GM23338 (cell line): ENCODE measurements at places on chromosomes 2 and 18. TPM values are rescaled to one million over a fixed set of nuclear protein-coding genes. Genes with fewer than 3 reads are reported as not detected.

LYPD6B gene
- total RNA-seq: 1.7 and 3.1 TPM in 2 replicates

CRYGB gene
- total RNA-seq: 1.9 TPM in 1 of 2 replicates, not detected in the other

SLC39A10 gene
- 261 and 263 TPM in 2 replicates for total RNA-seq

ADCY3 gene
- total RNA-seq: 30.1 and 32.4 TPM in 2 replicates

PLCD4 gene
- 0.80 TPM in 1 of 2 replicates, not detected in the other for total RNA-seq

- DNase-seq: no peak
- H3K4me1 ChIP-seq: no peaks in the 10 kb centered on the region
- H3K36me3 ChIP-seq: no peaks in the 10 kb centered on the region
Measured at GRCh38 chr2:109207176-109207575, 78.2 kb downstream of the SH3RF3 start.

- DNase-seq: no peak
- H3K27ac ChIP-seq: no peak overlapping the region
- peaks cover 14% of the 10 kb centered on the region; the same call in 1 of the 2 replicates for H3K4me1 ChIP-seq
- H3K36me3 ChIP-seq: no peaks in the 10 kb centered on the region
- no peaks in the 10 kb centered on the region for H3K27me3 ChIP-seq
Measured at GRCh38 chr18:54134053-54134452, 90.4 kb downstream of the MBD2 start.

DNA sequence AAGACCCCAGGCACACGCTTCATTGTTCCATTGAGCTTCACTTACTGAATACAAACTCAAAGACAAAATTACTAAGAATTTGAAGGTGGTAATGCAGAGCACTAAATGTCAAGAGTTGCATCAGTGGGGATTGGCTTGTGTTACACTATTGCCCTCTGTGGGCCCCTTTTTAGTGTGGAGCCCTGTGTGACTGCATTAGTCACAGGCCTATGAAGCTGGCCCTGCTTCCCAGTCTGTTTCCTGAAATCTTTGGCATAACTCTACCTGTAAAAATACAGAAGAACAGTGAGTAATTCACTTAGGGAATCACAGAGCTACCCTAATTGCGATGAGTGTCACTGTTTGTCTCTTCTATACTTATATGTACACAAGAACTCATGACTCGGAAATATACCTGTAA is 40.0 kb upstream of the STPG4 start:
- peaks cover 31% of the 10 kb centered on the region for H3K4me1 ChIP-seq
- no peak overlapping the region for H3K27ac ChIP-seq
- no peak for DNase-seq
- H3K4me3 ChIP-seq: no peak overlapping the region
- no peaks in the 10 kb centered on the region for H3K27me3 ChIP-seq

GRCh38 chr2:71727562-71727961 is 274.2 kb downstream of the DYSF start:
- no peaks in the 10 kb centered on the region for H3K27me3 ChIP-seq
- H3K36me3 ChIP-seq: no peaks in the 10 kb centered on the region
- H3K4me1 ChIP-seq: no peaks in the 10 kb centered on the region
- H3K27ac ChIP-seq: no peak overlapping the region
- no peak overlapping the region for H3K4me3 ChIP-seq
- DNase-seq: no peak

DNA sequence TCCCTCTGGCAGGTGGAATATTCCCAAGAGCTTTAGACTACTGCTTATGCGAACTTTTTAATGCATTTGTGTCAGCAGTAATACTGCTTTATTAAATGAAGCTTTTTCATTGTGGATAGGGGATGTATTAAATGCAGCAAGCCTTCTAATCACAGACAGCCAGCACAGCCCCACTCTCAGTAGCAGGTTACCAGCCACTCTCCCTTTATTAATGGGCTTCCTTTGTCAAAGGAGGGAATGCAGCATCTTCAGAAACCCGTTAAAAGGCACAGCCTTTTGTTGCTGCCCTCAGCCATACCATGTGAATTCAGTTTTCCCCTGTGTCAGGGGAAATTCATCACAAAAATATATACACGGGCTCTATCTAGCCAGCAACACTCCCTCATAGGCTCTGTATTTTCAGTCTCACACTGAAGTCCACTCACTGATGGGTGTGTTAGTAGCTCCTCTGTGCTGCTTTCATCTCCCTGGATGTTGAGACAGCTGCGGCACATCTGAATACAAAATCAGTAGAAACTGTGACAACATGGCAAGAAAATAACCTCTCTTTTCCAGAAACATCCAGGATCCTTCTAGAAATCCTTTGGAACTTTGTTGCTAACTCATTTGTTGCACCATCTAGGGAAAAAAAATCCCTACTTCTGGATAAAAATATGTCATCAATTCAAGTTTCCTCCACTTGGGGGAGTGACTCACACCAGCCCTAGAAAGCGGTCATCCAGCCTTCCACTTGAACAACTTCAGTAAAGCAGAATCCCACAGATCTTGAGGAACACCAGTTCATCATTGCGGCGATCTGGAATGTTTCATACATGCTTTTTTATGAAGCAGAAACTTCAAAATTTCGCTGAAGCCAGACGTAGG is 48.4 kb downstream of the LRRTM1 start:
- H3K4me3 ChIP-seq: no peak overlapping the region
- no peak overlapping the region for H3K27ac ChIP-seq
- DNase-seq: peak; percentile 76
- no peaks in the 10 kb centered on the region for H3K27me3 ChIP-seq
- H3K4me1 ChIP-seq: no peaks in the 10 kb centered on the region

GRCh38 chr2:216694082-216694825 is 1.1 kb downstream of the IGFBP5 start:
- peaks cover 50% of the 10 kb centered on the region for H3K27me3 ChIP-seq
- H3K36me3 ChIP-seq: no peaks in the 10 kb centered on the region
- H3K4me1 ChIP-seq: peaks cover 28% of the 10 kb centered on the region
- peak; percentile 84 for DNase-seq

GRCh38 chr2:207828361-207829057 is 58.8 kb upstream of the FZD5 start:
- H3K27ac ChIP-seq: 0 out of 2 replicates have a peak overlapping the region, but pooled peaks have one; percentile 19
- H3K36me3 ChIP-seq: no peaks in the 10 kb centered on the region
- no peak overlapping the region for H3K4me3 ChIP-seq
- DNase-seq: no peak
- H3K27me3 ChIP-seq: no peaks in the 10 kb centered on the region

- peaks cover 4% of the 10 kb centered on the region for H3K36me3 ChIP-seq
- DNase-seq: no peak
- peak overlapping the region; percentile 78; the same call in 1 of the 2 replicates for H3K27ac ChIP-seq
- H3K27me3 ChIP-seq: no peaks in the 10 kb centered on the region
Measured at GRCh38 chr2:203330434-203330833, 2.2 kb downstream of the ABI2 start.

DNA sequence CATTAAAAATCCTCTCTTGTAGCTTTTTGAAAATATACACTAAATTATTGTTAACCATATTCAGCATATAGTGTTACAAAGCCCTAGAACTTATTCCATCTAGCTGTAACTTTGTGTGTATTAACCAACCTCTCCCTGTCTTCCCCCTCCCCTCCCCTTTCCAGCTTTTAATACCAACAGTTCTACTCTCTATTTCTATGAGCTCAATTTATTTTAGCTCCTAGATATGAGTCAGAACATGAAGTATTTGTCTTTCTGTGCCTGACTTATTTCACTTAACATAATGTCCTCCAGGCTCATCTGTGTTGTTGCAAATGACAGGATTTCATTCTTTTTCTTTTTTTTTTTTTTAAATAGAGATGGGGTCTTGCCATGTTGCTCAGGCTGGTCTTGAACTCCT is 45.1 kb downstream of the GPD2 start:
- no peaks in the 10 kb centered on the region for H3K27me3 ChIP-seq
- H3K36me3 ChIP-seq: no peaks in the 10 kb centered on the region
- H3K4me1 ChIP-seq: no peaks in the 10 kb centered on the region
- DNase-seq: no peak
- no peak overlapping the region for H3K4me3 ChIP-seq

- no peak for DNase-seq
- H3K4me3 ChIP-seq: no peak overlapping the region
- no peak overlapping the region for H3K27ac ChIP-seq
- peaks cover 26% of the 10 kb centered on the region; the same call in 1 of the 2 replicates for H3K4me1 ChIP-seq
- H3K36me3 ChIP-seq: no peaks in the 10 kb centered on the region; the same call in 1 of the 2 replicates
Measured at GRCh38 chr2:72961853-72962468, 44.6 kb downstream of the EMX1 start.

DNA sequence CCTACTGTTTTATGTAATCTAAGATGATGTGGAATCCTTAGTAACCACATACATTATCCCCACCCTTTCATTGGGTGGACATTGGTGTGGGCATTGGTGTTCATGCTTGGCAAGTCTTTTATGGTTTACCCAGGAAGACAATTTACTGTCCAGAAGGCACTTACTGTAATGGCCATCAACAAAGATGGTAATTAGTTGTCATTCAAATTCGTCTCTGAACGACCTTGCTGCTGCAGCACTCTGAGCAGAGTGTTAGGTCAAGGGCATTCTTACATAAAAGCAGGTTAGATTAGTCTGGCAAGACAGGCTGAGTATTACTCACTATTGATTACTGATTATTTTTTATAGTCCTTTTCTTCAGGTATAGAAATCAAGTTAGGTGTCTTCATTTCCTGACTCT is 447.9 kb downstream of the XIRP2 start:
- DNase-seq: peak; percentile 44
- no peaks in the 10 kb centered on the region for H3K36me3 ChIP-seq
- peak overlapping the region; percentile 11; the same call in 1 of the 2 replicates for H3K4me3 ChIP-seq
- peaks cover 65% of the 10 kb centered on the region for H3K4me1 ChIP-seq

GRCh38 chr2:19898592-19899329 is 3.0 kb downstream of the TTC32 start:
- DNase-seq: no peak
- no peaks in the 10 kb centered on the region for H3K36me3 ChIP-seq
- peaks cover 3% of the 10 kb centered on the region; the same call in 1 of the 2 replicates for H3K4me1 ChIP-seq
- H3K4me3 ChIP-seq: no peak overlapping the region
- no peaks in the 10 kb centered on the region for H3K27me3 ChIP-seq

- DNase-seq: no peak
- peaks cover 11% of the 10 kb centered on the region for H3K4me1 ChIP-seq
- H3K27me3 ChIP-seq: no peaks in the 10 kb centered on the region
- no peak overlapping the region for H3K4me3 ChIP-seq
- peak overlapping the region; percentile 28; the same call in 1 of the 2 replicates for H3K27ac ChIP-seq
Measured at GRCh38 chr2:25853038-25853638, 25.1 kb downstream of the ASXL2 start.

DNA sequence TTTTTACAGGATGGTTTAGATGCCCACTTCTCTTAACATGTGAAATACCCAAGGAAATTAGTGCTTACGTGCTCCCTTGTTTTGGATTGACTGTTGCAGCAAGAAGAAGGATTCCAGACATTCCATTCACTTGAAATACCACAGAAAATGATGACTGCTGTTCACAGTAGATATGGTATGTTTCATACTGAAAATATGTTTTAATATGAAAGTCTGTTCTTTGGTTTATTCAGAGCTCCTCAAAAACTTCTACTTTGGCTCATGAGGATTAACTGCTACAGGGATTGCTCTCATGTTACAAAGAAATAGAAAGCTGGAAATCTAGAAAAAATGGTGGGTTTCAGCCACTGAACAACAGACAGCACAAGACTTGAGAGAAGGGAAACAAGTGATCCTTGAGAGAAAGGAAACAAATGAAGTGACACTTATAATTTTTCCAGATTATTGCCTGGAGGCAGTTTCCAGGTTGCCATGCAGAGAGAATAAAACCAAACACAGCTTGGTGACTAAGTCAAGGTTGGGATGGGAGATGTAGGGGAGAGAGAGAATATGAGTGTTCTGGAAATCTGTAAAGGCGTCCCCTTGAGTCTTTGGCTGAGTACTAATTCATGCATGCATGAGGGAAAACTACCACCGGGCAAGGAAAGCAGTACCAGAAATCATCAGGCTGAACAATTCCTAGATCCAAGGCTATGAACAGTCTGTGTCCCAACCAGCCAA is 348.1 kb downstream of the CLIP4 start:
- H3K27ac ChIP-seq: no peak overlapping the region
- no peak for DNase-seq
- H3K36me3 ChIP-seq: no peaks in the 10 kb centered on the region
- no peak overlapping the region for H3K4me3 ChIP-seq
- no peaks in the 10 kb centered on the region for H3K27me3 ChIP-seq

- H3K27ac ChIP-seq: no peak overlapping the region
- H3K4me1 ChIP-seq: peaks cover 21% of the 10 kb centered on the region
- 0 out of 2 replicates have a peak, but pooled peaks cover 5% of the 10 kb centered on the region for H3K36me3 ChIP-seq
Measured at GRCh38 chr2:210000464-210001324, 1.7 kb upstream of the RPE start.

DNA sequence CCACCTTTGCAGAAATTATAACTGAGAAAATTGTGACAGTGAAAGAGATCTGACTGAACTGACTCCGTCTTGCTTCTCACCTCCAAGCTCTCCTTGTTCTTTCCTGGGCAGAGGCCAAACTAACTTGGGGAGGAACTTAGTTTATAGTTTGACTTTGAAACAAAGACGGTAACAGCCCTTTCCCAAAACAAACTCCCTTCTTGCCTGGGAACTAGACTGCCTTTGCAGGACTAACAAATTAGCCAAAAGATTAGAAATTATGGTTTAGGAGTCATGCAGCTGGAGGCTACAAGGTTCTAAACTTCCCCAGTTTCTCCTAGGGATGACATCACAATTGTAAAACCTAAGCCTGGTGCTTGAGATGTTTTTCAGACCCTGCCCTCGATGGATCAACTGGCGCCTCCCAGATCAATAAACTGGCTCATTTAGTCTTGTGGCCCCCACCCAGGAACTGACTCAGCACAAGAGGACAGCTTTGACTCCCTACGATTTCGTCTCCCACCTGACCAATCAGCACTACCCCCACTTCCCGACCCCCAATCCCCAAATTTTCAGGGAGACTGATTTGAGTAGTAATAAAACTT is 137.7 kb downstream of the ALPK2 start:
- no peaks in the 10 kb centered on the region for H3K27me3 ChIP-seq
- H3K4me1 ChIP-seq: peaks cover under 1% of the 10 kb centered on the region; the same call in 1 of the 2 replicates
- no peak for DNase-seq
- H3K36me3 ChIP-seq: no peaks in the 10 kb centered on the region

GRCh38 chr18:22933966-22934423 is 867 bp downstream of the RBBP8 start:
- no peak overlapping the region; the same call in 1 of the 2 replicates for H3K27ac ChIP-seq
- H3K36me3 ChIP-seq: peaks cover 10% of the 10 kb centered on the region; the same call in 1 of the 2 replicates
- H3K4me1 ChIP-seq: peaks cover 20% of the 10 kb centered on the region
- no peaks in the 10 kb centered on the region; the same call in 1 of the 2 replicates for H3K27me3 ChIP-seq

DNA sequence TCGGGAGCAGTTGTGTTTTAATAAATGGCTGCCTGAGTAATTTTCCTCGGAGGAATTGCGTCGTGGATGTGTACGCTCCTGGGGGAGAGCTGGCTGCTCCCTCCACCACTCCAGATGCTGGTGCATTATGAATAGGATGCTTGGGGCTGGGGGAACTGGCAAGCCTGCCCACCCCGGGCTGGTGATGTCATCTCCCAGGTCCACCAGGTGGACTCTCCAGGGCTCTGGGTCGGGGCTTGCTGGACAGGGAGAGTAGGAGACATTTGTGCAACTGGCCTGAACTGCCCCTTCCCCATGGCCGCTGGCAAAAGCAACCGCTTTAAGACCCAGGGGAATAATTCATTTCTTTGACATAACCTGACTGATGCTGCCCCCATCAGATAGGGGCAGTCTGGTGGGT is 158.7 kb downstream of the KLHL29 start:
- H3K4me3 ChIP-seq: no peak overlapping the region
- H3K27ac ChIP-seq: no peak overlapping the region
- no peaks in the 10 kb centered on the region for H3K36me3 ChIP-seq
- no peak for DNase-seq
- H3K27me3 ChIP-seq: no peaks in the 10 kb centered on the region
- H3K4me1 ChIP-seq: no peaks in the 10 kb centered on the region

GRCh38 chr2:135664623-135665068 is 77.0 kb upstream of the UBXN4 start:
- no peak overlapping the region for H3K4me3 ChIP-seq
- no peak overlapping the region for H3K27ac ChIP-seq
- no peaks in the 10 kb centered on the region; the same call in 1 of the 2 replicates for H3K36me3 ChIP-seq
- no peak for DNase-seq
- no peaks in the 10 kb centered on the region for H3K27me3 ChIP-seq
- peaks cover 10% of the 10 kb centered on the region; the same call in 1 of the 2 replicates for H3K4me1 ChIP-seq
